ENCODE measurements at places on chromosomes 4 and X.

DNA sequence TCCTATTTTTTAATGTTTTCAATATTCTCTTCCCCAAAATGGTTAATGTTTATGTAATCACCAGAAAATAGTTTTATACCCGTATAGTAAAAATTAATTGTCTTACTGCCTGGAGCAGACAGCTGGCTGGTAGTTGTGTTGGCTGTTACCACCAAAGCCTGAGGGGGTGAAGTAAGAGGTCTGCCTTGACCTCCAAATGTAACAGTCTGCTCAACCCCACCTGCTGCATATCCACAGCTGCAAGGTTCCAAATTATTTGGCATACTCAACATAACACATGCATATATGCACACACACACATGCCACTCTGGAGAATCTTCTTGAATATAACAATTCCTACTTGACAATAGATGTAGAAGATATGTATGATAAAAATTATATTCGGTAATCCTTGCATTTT, 624.3 kb downstream of the ADGRL3 start:
- no peak for DNase-seq

GRCh38 chr4:184936071-184936470, 82.2 kb upstream of the HELT start:
- DNase-seq = no peak

DNA sequence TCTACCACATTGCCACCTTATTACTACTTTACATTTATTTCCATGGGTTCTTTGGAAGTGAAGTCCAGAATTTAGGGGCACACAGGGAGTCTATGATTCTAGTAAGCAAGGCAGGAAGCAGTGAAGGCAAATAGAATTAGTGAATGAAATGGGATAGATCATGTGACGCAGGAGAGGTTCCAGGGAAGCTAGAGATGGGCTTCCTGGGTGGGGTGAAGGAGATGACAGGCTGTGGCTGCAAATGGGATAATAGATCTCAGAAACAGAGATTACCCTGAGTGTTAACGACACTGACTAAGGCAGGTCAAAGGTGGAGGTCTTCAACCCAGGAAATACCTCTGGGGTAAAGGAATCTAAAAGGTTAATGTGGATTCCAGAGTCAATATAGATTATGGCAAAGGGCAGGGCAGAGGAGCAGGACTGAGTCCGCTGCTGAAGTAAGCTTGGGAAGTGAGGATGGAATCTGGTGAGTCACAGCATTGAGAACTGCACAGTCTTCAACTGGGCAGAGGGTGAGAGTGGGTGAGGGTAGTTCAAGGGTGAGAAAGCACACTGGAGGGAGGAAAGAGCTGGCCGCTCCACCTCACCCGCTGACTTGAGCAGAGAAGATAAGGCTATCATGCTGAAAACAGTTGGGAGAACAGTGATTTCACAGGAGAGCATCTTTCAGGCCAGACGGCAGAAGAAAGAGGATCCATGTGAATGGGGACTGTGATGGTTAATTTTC, 70.8 kb downstream of the ANXA3 start:
- no peak for DNase-seq

DNA sequence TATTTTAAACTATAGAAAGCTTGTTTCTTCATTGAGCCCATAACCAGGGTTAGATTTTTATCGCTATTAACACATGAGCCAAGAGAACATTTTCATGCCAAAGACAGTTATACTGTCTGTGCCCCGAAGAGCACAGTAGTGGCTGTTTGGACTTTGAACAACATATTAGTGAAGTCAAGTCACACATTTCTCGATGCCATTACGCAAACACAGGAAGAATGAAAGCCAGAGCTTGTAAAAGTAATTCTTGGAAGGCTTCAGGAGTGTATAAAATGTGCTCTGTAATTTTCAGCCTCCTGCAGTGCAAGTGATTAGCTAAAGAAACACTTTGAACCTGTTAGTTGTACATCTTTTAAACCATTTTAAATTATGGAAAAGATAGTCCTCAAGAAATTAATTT, 590.7 kb upstream of the PITX2 start:
- no peak for DNase-seq

- no peak for DNase-seq
Measured at GRCh38 chr4:52410971-52411370, 248.1 kb downstream of the USP46 start.

GRCh38 chrX:138890491-138890890, 179.0 kb upstream of the FGF13 start:
- no peak for DNase-seq

DNA sequence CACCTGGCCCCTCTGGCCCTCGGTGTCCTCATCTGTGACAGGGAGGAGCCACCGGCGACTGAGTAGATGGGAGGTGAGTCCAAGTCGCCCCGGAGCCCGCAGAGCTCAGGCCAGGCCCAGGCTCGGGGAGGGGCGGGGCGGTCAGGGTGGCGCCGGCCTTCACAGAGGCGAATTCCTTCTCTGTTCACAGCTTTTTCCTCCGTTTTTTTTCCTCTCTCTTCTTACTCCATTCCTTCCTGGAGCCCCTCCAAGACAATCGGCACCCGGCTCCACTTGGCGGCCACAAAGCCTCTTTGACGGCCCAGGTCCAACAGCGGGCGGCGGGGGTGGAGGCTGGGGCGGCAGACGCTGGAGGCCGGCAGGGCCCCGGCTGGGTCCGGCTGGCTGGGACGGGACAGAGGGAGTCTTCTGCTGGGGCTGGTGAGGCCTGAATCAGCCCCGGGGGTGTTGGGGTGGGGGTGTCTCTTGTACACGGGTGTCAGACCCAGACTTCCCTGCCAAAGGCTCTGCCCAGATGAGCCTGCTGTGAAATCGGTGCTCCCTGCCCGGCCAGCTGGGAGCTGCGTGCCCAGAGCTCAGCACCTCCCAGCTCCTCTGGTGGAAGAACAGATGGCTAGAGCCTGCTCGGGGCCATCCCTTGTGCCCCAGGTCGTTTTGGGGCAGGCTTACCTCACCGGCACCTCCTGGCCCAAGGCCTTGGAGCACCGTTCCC, 22.6 kb downstream of the FGFRL1 start:
- DNase-seq = no peak

DNA sequence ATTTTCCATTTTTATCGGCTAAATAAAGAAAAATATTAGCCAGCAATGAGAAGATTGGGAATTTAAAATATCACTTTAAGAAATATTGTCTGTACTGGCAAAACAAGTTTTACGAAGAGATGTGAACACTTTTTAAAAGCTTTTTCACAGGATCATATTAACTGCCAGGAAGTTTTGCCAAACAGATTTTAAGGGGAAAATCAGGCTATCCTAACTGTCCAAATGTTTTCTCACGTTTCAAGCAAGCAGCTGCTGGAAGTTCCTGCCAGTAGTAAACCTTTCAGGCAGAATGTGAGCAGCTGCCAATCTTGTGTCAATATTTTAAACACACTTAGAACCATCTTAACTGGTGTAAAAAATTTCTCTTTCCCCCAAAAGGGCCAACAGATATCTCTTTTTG, 101.1 kb downstream of the ADGRL3 start:
- DNase-seq = no peak

DNA sequence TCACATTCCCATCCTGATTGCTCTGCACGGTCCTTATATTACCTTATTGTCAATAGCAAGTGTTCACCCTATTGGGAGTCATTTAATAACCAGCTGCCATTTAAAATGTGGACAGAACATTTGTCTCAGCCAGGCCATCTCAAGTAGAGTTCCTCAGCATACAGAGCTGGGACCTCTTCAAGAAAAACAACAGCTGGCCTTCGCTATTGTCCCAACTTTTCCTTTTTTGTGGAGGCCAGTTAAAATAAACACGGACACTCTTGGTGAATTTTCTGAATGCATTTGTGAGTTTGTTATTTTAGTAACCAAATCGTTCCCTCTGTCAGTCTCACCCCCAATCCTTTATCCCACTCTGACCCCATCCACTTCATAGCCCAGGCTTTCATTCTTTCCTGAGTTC, 395.3 kb upstream of the PITX2 start:
- DNase-seq = no peak

DNA sequence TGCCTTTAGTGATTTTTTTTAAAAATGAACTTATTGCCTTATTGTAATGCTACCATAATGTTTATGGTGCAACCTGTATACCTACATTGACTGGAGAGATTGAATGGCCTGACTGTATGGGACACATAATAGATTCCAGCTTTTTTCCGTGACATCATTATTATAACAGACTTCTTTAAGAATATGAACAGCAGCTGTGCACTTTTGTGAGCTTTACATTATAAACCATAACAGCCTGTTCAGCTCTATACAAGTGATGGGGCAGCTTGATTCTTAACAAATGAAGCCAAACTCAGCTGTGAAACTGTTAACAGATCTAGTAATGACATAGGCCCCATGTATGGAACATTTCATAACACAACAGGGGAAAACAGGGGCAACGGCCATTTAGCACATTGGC, 187.0 kb downstream of the BMPR1B start:
- DNase-seq = no peak

GRCh38 chrX:13125188-13125587, 80.8 kb upstream of the FAM9C start:
- no peak for DNase-seq

GRCh38 chr4:116016201-116016600, 902.8 kb upstream of the NDST4 start:
- DNase-seq = no peak

DNA sequence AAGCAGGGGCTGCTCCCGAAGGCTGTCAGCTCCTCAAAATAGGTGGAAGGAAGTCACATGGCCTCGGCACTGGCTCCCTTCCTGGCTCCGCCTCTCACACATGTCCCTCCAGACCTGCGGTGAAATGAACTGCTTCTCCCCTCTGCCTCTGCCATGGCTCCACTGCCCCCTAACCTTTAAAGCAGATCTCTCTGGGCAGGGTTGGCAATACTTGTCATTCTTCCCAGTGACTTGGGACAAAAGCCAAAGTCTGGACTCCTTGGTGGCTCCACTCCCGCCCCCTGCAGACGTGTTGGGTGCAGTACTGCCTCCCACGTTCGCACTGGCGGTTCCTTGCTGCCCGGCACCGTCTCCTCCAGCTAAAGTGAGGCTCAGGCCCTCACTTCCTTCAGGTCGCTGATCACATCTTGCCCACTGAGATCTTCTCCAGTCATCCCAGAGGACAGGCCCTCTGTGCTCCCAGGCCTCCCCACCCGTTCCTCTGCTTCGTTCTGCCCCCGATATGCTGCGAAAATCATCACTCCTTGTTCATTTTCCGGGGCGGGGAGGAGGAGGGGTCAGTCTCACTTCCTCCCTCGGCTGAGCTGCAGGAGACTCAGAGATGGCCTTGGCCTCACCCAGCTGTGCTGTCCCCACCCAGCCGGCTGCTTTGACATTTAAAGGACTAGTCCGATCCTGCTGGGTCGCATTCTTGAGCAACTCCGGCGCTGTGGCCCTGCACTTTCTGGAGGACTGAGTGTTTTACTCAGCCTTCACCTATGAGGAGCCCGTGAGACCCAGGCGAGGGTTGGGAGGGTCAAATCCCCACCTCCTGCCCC, 97.4 kb downstream of the PHKA2 start:
- DNase-seq = peak; percentile 53

DNA sequence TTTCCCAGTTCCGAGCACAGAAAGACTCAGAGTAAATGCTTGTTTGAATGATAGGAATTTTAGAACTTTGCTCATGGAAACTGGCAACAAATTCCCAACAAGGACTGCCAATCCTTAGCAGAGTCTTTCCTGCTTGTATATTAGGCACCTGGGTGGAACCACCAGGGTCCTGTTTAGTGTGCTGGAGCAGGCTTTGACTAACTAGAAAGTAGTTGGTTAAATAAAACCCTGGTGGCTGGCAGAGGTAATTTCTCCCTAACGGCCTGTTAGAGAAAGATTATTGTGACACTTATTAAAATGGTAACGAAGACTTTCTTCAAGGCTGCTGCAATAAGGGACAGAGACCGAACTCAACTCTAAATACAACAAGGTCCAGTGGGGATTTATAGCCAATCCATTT, 103.6 kb upstream of the TEX13D start:
- no peak for DNase-seq

GRCh38 chrX:38754102-38754790, 47.0 kb upstream of the MID1IP1 start:
- DNase-seq = peak; percentile 31

DNA sequence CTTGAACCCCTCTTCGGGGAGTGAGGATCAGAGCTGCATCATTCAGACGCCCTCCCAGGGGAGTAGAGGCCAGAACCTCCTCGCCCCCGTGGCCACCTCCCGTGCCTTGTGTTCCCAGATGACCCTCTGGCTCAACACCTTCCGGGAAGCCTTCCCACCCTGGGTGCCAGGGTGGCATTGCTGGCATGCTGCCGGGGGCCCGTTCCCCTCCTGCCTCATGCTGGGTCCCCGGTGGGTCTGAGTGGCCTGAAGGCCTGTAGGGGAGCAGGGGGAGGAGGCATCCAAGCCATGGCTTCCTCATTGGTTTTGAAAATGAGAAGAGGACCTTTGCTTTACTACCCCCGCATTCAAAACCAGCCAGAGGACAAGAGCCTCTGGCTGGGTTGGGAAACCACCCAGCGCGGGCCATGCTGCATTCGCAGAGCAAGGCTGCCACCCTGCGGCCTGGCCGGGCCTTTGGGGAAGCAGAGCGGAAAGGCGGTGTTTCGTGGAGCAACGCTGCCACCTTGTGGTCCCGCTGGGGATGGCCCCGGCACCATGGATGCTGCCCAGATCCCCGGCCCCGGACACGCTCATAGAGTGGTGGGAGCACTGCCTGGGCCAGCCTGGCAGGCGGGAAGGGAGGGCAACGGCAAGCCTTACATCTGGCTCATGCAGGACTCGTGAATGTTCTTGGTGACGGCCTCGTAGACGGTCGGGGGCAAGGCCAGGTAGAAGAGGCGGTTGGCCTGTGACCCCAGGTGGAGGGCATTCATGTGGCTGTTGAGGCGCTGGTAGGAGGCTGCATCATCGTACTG, 11.9 kb downstream of the G6PD start:
- DNase-seq = peak; percentile 89

GRCh38 chr4:169566021-169566818, 46.2 kb downstream of the NEK1 start:
- peak; percentile 56 for DNase-seq

DNA sequence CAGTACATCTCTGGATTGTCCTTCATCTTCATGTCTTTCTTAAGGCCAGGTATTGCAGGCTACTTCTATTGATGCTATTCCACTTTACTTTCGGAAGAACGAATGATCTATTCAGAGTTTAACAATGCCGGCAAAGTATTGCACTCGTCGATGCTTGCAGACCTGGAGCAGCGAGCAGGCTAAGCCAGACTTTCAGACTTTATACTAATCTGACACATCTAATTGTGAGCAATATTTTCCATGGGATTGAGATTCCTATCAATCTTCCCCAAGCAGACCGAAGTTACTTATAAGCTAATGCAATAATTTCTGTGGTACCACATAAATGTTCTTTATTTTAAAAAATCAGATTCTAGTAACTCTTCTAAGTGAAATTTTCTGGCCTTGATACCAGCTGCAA, 1.6 kb downstream of the EMCN start:
- DNase-seq = no peak
